ENCODE measurements at places on chromosomes 16 and 17.

- DNase-seq = no peak
These were observed 29.7 kb upstream of the RMI2 start for GRCh38 chr16:11315510-11315909.

GRCh38 chr17:5686074-5686635 lies 101.8 kb upstream of the NLRP1 start:
- DNase-seq = no peak

DNA sequence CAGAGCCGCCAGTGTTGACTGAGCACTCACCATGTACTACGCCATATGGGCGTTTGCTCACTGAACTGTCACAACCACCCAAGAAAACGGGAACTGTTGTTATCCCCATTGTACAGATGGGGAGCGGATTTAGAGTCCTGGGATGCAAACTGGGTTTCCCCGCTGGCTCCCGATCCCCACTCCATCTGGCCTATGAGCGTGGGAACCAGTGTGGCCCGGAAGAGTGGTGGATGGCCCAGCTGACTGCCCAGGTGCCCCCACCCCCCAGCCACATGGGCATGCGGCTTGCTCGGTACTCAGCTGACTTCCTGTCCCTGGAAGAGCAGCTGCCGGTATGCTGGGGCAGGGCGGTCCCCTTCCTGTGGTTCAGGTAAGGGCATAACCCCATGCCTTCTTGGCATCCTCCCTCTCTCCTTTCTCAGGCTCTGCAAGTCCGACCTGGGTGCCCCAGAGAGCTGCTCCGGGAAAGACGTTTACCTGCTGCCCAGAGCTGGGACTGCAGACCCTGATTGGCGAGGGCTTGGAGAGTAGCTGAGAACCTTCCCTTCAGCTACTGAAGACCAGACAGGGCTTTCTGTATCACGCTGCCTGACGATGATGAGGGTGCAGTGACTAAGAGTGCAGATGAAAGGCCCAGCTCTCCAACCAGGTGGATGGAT lies 16.2 kb downstream of the SOCS3 start:
- DNase-seq = no peak

GRCh38 chr16:65932350-65933072 lies 434.0 kb upstream of the CDH5 start:
- DNase-seq = no peak

DNA sequence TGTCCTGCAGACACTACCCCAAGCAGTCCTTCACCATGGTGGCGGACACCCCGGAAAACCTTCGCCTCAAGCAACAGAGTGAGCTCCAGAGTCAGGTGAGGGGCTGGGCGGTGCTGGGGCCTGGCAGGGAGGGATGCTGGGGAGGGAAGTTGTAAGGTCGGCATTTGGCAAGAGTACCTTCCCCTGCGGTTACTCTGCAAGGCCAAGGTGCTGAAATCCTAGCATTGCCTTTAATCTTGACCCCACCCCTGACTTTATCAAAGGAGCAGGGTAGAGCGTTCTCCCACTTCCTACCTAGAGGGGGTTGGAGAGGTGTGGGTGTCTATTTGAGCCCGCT lies 20.5 kb downstream of the LASP1 start:
- no peak for DNase-seq

GRCh38 chr17:614653-615546 lies 99.7 kb downstream of the VPS53 start:
- DNase-seq = no peak
